ENCODE measurements at places on chromosomes 5 and 9.

DNA sequence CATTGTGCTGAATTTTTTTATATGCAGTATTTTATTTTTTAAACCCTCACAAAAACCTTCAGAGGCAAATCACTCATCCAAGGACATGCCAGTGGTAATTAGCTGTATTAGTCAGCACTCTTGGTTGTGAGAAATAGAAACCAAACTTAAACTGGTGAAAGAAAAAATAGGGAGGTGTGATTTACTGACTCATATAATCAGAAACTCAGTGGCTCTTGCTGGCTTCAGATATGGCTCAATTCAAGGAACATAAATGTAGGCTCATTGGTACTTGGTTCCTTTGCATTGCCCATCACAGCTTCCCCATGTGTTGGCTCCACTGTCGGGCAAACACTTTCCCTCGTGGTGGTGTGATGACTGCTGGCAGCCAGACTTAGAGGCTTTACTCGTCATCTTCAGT lies 497.2 kb downstream of the MAT2B start:
- no peak for DNase-seq

GRCh38 chr5:149886692-149887470 lies 57.7 kb downstream of the PDE6A start:
- DNase-seq, result no peak

GRCh38 chr5:12480487-12480886 lies 576.2 kb upstream of the CTNND2 start:
- DNase-seq, result no peak

GRCh38 chr5:159444441-159445082 lies 114.3 kb upstream of the IL12B start:
- DNase-seq, result peak; percentile 79

DNA sequence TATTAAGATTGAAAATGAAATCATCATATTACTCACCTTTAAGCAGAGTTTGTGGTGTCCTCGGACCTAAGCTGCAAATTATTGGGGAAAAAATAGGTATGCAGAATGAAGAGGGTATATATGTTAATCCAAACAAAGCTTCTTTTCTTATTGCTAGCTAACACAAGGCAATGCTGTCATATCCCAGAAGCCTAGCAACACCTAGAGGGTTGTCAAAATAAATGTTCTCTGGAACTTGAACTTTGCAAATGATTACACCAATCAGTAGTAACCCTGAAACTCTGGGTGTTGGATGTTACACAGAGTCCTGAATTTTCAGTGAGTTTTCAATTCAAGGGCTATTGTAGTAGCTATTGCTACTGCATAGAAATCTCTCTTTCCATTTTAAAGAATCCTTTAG lies at the start of gene C6:
TSS of gene C6 (minus strand) at position 193 of the 400 bp plus-strand sequence. CDS start 10,302 bp downstream, outside the sequence.
- DNase-seq, result no peak

GRCh38 chr5:167071981-167072610 lies 1219.3 kb upstream of the WWC1 start:
- no peak for DNase-seq

- DNase-seq, result no peak
Measured at GRCh38 chr5:66440202-66440680, 156.0 kb upstream of the MAST4 start.

DNA sequence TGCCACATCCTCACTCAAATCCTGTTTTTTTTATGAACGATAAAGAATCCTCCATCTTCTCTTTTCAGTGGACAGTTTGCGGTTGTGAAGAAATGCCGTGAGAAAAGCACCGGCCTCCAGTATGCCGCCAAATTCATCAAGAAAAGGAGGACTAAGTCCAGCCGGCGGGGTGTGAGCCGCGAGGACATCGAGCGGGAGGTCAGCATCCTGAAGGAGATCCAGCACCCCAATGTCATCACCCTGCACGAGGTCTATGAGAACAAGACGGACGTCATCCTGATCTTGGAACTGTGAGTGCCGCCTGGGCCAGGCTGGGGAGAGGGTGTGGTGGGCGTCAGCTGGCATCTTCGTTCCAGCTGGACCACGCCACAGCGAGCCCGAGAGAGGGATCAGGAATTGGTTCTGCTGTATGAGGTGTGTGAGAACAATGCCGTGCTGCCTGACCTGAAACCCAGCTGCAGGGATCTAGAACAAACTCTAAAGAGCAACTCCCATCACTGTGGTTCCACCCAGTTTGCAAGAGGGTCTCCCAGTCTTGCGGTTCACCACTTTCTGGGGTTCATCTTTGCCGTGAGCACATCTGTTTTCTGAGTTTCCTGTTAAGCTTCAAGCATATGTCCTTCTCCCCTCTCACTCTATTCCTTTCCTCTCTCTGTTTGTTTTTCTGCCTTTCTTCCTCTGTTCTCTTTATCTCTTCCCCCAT lies 107.4 kb downstream of the DAPK1 start:
- no peak for DNase-seq

DNA sequence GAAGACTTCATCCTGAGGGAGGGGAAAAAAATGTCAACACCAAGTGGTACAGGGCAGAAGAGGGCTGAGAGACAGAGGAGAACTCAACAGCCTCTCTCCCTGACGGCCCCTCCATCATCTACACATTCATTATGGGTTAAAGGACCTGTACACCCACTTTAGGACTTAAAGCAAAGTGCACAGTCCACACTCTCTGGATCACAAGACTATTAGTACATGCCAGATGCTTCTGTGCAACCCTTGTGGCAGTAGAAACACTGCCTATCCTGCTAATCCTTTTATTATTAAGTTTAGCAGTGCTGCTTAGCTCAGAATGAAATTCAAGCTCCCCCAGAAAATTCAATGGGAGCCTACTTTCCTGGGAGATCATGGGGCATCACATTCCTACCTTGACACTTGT lies 1.9 kb downstream of the FRMD3 start:
- DNase-seq, result no peak

DNA sequence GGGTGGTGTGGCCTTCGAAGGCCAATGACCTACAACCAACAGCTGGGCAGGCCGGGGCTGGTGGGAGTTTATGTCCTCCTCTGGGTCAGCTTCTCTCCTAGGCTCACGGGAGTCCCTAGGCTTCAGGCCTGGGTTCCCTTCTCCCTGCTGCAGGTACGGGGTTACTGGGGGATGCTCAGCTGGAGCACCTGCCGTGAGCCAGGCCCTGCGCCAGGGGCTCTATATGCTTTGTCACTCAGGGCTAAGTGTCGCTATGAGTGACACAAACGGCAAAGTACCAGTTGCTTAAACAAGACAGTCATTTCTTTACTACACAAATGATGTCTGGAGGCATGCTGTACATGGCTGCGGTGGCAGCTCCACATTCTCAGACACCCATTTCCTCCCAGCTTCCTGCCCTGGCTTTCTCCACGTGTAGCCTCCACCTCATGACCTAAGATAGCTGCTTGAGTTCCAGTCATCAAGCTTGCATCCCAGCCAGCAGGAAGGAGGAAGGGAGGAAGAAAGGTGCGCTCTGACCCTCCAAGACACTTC lies 22.5 kb upstream of the NINJ1 start:
- no peak for DNase-seq

DNA sequence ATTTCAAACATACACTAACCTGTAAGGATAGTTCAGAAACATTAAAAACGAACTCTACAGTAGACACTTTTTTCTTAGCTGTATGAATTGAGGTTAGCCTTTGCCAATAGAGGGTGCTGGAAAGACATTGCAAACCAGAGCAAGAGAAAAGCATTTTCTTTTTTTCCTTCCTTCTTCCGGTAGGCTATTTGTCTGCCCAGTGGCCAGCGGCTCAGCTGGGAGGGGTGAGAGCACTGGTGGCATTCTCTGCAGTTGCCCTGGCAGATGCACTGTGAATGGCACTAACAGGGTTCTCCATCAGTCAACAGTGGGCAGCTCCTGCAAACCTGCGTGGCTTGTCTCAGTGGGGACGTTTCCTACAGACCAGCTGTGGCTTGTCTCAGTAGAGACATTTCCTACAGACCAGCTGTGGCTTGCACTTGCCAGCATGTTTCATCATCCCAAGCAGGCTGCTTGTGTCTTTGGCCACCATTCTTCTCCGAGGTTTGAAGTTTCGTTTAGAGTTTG lies 984.5 kb upstream of the CDH18 start:
- no peak for DNase-seq

- no peak for DNase-seq
Measured at GRCh38 chr5:121189342-121190305, 662.1 kb upstream of the FTMT start.

DNA sequence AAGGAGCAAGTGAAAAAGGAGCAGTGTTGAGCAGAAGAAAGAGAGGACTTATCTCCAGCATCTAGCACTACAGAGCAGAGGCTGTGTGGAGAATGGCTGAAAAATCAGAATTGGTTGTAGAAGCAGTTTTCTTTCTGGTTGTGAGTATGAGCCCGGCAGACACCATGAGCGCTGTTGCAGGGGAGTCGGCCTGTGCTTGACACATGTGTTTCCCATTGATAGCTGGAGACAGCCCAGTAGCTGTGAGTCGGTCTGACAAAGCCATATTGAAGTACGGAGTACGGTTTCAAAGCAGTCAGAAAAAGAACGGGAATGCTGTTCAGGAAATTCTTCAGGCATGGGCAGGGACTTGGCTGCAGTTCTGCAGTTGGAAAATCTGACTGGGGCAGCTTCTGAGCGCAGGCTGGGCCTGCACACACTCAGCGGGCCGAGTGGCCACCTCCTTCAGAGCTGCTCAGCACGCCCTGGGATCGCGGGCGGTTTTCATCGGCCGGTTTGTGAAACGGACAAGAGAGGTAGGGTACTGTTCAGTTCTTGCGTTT lies at the start of gene SGCD:
TSS of gene SGCD (plus strand) at position 447 of the 542 bp plus-strand sequence.
- DNase-seq, result no peak

- DNase-seq, result no peak
Measured at GRCh38 chr5:143008809-143009521, 238.8 kb downstream of the ARHGAP26 start.

GRCh38 chr5:132392978-132393825 lies 23.7 kb downstream of the SLC22A5 start:
- no peak for DNase-seq

DNA sequence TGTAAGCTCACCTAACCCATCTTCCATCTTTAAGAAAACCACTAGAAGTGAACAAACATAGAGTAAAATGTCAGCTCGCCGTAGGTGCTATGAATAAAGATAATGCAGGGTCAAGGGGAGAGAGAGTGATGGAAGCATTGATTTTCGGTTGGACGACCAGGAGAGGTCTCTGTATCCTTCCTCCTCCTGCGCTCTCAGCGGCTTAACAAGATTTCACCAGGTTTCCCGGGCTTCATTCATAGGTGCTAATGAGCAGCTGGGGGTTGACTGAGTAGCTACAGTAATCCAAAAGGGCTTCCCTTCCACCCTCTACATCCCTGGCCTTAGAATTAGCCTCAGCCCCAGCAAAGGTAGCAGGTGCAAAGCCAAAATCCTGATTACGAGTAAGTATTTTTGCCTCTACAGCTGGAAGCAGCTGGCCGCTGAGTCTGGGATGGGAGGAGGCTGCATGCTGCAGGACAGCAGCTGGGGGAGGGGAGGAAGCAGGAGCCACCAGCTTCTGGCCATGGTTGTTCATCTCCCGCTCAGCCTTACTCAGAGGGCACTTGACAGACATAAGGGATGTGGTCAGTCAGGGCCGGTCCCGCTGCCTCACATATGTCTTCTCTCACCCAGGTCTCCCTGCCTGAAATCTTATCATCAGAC lies 112.0 kb upstream of the IL12B start:
- DNase-seq, result no peak

DNA sequence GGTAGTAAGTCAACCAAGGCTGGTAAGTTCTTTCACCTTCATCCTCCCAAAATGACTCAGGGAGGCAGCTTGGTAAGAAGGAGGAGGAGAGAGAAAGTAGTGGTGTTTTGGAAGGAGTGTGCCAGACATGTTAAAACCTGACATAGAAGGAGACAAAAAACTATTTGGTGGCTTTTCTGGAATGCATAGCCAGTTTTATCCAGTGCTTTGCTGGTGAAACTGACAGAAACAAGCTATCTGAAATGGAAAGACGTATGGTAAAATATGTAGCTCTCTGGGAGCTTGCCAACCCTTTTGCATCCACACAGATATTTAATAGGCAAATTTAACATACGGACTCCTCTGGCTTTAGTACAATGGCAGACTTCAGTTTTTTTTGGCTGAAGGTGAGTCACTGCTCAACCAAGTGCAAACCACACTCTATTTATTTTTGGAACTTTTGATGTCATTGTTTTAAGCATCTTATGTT lies 45.4 kb downstream of the RAB14 start:
- DNase-seq, result peak; percentile 58

GRCh38 chr5:99000876-99001275 lies 72.1 kb upstream of the CHD1 start:
- no peak for DNase-seq

- DNase-seq, result no peak
Measured at GRCh38 chr9:4070266-4070665, 229.6 kb downstream of the GLIS3 start.

- DNase-seq, result no peak
Measured at GRCh38 chr5:76319673-76320072, 83.4 kb upstream of the IQGAP2 start.

GRCh38 chr9:119091074-119091473 lies 278.2 kb downstream of the BRINP1 start:
- DNase-seq, result no peak

DNA sequence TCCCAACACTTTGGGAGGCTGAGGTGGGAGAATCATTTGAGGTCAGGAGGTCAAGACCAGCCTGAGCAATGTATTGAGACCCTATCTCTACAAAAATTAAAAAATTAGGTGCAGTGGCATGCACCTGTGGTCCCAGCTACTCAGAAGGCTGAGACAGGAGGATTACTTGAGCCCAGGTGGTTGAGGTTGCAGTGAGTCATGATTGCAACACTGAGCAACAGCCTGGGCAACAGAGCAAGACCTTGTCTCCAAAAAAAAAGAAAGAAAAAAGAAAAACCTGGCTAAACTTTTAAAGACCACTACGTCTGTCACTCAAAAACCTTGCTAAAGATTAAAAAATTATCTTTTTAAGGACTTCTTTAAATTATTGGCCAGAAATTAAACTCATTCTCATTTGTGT lies 59.8 kb upstream of the ABCA1 start:
- no peak for DNase-seq

- no peak for DNase-seq
Measured at GRCh38 chr9:86589273-86589672, 235.1 kb upstream of the TUT7 start.

GRCh38 chr9:107390778-107391177 lies 98.8 kb downstream of the KLF4 start:
- DNase-seq, result no peak

GRCh38 chr5:79853028-79853427 lies 138.0 kb downstream of the MTX3 start:
- DNase-seq, result peak; percentile 28

DNA sequence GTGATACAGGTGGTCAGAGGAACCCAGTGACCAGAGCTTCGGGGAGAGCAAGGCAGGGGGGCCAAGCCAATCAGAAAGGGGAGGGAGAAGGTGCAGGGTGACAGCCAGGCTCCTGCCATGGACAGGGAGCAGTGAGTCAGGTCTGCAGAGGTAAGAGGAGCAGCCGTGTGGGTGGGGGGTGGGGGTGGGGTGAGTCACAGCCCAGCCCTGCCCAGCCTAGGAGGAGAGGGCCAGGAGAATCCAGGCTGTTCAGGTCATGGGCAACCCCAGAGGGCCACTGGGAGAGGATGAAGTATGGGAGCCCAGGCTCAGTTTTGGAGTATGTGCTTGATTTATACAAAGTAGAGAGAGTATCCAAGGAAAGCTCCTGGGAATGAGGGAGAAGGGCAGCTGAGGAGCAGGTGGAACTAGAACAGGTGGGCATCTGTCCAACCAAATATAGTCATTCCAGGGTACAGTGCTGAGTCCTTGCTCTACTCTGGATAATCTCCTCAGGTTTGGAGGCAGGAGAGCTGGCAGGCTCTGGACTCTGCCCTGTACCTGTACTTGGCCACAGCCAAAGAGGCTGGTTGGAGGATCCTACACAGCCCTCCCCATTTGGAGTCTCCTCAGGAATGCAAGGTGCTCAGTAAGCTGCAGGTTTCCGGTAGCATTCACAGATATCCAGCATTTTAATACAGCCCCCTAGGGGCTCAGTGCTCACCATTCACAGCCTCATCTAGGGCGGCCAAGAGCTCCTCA lies 1.6 kb downstream of the HBEGF start:
- DNase-seq, result no peak
